Activated CD4-positive, alpha-beta T cell treated with anti-CD3 and anti-CD28 coated beads, Interleukin-2, amount 50 U/mL, for 24 hours (primary cell): ENCODE measurements at places on chromosomes 13 and 19.
A peak's percentile ranks its signal among the peaks of the same experiment; 100 is the strongest.

DNA sequence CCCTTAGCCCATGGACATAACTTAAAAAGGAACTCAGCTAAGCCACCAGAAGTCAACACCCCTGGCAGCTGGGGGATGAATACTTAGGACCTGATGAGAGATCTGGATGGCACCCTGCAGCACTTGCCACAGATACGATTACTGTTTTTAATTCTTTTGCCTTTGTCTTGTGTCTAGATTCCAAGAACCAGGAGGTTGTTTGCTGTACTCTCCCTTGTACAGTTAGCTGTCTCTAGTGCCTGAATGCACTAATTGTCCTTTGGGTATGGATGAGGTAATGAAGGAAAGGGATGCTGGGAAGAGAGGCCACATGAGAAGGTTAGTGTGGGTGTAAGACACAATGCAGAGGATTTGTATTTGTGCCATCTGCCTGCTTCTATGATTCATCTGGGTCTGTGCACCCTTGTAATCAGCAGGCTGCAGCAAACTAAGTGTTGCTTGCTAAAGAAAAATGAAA lies 385.8 kb downstream of the KCNRG start:
- DNase-seq, result no peak

DNA sequence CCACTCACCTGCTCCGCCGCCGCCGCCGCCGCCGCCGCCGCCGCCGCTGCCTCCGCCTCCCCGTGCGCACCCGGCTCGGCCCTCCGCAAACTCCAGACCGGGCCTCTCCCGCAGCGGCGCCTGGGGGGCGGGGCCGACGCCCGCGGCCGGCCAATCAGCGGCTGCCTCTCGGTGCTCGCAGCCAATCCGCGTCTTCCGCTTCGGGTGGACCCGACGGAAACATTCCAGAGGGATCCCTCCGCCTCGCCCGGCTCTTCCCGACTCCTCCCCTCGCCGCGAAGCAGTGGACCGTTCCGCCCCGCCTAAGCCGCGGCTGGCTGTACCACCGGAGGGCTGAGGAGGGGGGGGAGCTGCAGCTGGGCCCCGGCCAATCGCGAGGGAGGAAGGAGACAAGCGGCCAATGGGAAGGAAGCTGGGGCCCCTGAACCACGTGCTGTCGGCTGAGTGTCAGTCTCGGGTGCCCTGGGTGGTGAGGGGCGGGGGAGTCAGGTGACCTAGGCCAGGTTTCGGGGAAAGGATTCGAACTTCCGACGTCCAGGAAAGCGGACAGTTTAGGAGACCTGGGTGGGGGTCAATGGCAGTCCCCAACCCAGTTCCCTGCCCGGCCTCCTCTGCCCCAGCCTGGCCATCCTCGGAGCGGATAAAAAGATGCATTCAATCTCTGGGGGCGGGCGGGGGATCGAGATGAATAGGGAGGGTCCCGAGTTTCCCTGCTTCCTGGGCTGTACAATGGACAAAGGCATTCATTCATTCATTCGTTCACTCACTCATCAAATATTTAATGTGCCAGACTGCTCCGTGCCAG lies at the start of gene GIPC1:
TSS of gene GIPC1 (minus strand) at position 99 of the 805 bp plus-strand sequence. CDS start 13,151 bp downstream, outside the sequence.
- peak; percentile 73 for DNase-seq

DNA sequence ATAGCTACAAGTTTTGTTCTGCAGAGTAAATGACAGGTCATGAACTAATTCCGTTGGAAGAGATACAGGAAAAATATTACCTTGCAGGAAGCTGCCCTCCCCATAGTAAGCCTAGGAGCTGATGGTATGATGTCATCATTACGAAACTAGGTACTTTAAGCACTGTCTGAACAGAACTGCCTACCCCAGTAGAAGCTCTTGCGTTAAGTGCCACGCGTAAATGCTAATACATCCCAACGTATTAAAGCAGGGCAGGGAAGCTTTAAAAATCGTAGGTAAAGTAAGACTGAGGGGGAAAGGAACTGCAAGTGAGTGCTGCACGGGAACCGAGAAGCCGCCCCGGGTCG lies 572 bp downstream of the UGGT2 start:
- no peak for DNase-seq

DNA sequence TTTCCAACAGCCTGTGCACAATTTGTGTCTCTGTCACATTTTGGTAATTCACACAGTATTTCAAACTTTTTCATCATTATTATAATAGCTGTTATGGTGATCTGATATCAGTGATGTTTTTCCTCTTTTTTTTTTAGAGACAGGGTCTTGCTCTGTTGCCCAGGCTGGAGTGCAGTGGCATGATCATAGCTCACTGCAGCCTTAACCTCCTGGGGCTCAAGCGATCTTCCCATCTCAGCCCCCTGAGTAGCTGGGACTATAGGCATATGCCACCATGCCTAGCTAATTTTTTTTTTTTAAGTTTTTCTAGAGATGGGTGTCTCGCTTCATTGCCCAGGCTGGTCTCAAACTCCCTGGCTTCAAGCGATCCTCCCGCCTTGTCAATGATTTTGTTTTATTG lies 5.8 kb downstream of the MARK4 start:
- DNase-seq, result no peak

DNA sequence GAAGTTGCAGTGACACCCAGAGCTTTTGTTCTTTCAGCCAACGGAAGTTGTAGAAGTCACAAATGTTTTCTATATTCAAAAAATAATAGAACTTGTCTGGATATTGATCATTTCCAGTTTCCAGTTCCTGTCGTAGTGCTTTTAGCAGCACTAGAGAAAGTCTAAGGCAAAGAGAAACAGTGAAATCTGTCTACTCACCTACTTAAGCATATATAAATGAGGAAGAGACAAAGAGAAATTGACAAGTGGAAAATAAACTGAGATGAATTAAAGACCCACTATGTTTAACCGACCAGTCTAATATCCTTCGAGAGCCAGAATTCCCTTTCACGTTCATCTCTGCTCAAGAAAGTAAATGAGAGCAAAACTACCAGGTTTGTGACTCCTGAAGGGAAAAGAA lies 36.7 kb downstream of the DACH1 start:
- no peak for DNase-seq

- no peak for DNase-seq
These were observed 18.3 kb downstream of the ARID3A start for GRCh38 chr19:944171-944567.

GRCh38 chr13:43780666-43781065 lies 6.1 kb downstream of the ENOX1 start:
- DNase-seq, result no peak

- DNase-seq, result peak; percentile 13
These were observed 61.6 kb upstream of the MED4 start for GRCh38 chr13:48156466-48156865.

GRCh38 chr19:16100524-16100923 lies 11.2 kb upstream of the RAB8A start:
- no peak for DNase-seq

DNA sequence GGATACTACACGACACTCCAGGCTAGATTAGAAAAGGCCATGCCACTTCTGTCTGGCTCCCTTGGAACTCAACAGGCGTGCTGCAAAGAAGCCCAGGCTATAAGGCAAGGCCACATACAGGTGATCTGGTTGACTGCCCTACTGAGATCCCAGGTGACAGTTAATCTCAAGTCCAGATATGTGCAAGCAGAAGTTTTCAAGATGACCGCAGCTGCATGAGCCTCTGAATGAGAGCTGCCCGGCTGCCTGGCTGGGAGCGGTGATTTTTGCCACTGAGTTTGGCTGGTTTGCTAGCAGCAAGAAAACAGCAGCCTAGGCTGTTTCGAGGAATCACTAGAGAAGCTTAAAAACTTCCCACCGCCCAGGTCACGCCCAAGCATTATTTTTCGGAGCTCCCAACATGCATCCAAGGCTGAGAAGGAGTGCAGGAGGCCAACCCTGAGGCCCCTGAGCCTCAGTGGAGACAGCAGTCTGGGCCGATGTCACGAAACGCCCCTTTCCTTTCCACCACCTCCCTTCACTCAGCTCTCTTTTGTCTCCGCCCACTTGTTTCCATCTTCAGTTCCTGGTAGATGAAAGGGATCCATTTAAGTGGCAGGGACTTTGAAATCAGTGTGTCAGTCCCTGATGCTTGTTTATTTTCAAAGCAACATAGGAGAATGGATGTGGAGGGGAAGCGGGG lies 14.0 kb upstream of the URI1 start:
- no peak for DNase-seq

- DNase-seq, result no peak
These were observed 2.7 kb downstream of the DACH1 start for GRCh38 chr13:71864094-71864985.

GRCh38 chr19:46298479-46299003 lies 1.7 kb downstream of the HIF3A start:
- DNase-seq, result no peak

DNA sequence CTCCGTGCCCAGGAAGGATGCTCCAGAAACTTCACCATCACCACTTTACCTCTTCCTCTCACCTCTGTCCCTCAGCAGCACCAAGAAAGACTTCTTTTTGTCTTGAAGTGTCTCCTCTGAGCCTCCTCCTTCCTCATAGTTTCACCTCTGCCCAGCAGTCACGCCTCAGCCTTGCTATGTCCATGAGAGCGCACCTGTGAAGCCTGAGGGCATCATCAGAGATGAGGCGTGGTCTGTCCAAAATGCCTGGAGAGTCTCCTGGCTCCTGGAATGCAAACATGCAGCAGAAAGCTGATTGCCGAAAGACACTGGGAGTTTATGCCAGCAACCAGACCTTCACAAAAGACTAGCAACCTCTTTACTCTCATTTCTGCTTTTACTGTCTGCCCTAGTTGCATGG lies 336.6 kb downstream of the TEX29 start:
- no peak for DNase-seq

GRCh38 chr19:16018801-16019551 lies 57.3 kb upstream of the TPM4 start:
- DNase-seq, result no peak

- DNase-seq, result no peak
These were observed 316.6 kb downstream of the DCLK1 start for GRCh38 chr13:35814605-35815011.

- no peak for DNase-seq
These were observed 1.0 kb downstream of the KLF1 start for GRCh38 chr19:12885749-12886650.

DNA sequence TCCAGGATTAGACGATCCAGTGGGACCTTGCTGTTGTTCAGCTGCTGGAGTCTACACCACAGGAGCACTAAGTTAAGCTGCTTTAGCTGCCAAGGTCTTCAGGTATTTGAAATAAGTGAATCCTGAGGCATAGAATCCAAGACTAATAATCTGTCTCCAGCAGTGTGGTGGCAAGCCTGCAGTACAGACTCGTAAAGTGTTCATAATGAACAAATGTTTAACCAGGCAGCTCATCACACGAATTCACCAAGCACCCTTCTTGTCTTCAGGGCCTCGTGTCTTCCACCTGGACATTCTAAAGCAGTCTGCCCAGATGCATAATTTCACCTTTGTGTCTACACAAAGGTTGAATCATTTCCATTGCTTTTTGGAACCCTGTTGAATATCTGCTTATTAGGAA lies 5.3 kb downstream of the ATP11A start:
- DNase-seq, result no peak

- DNase-seq, result no peak
These were observed 277.8 kb downstream of the ABCC4 start for GRCh38 chr13:95023405-95023804.

DNA sequence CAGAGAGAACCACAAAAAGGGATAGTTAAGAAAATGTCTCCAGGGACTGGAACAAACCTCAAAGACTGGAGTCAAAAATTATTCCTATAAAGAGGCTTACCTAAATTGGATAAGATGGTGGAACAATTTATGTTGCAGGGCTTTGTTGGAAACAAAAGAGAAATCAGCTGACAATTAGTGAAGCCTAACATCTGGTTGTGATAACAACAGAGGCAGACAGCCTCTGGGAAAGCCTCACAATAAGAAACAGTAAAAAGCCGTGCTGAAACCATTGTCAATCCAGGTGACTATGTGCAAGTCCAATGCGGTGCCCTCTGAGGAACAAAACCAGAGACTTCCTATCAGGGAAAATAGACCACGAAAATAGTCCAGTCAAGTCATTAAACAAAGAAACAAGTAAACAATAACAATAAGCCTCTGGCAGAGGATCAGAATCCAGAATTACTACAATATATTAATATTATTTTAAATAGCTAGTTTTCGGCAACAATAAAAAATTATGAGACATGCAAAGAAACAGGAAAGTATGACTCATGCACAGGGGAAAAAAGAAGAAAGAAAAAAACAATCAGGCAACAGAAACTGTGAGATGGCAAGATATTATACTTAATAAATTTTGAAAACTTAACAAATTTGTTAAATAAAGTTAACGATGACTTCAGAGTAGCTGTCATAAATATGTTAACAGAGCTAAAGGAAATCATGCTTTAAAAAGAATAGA lies 99.7 kb upstream of the RXFP2 start:
- DNase-seq, result no peak

DNA sequence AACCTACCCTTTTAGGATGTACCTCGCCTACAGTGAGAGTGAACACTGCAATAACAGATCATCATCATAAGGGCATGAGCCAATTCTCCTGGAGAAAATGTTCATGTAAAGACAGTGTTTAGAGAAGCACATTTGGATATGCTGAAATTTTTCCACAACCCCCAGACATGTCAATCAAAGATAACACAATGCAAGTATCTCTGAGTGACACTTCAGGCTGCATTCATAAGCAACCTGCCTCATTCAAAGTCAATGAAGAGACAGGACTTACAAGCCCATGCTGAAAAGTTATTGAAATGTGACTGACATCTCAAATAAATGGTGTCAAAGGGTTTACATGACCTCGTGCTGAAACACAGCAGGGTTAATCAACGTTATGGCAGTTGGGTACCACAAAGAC lies 102.0 kb downstream of the PCDH9 start:
- no peak for DNase-seq

DNA sequence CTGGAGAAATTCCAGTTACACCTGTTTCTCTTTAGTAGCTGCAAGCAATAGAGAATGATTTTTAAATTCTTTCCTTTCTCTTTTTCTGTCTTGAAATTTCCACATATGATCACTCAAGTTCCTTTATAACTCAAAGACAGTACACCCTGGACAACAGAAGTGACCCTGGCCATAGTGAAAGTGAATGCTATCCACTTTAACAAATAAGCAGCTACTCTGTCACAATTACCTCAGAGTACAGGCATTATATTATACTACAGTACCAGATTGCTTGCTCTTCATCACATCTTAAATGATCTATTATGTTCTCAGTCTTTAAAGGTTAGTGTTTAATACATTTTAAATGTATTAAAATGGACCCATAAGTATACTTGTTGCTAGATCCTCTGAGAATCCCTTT lies 136.2 kb downstream of the KLF12 start:
- no peak for DNase-seq

- no peak for DNase-seq
These were observed 230.8 kb downstream of the DCT start for GRCh38 chr13:94248454-94249228.
